ENCODE measurements at places on chromosomes 13 and 19.

GRCh38 chr13:30984620-30985019 is 52.2 kb downstream of the TEX26 start:
- DNase-seq = no peak

DNA sequence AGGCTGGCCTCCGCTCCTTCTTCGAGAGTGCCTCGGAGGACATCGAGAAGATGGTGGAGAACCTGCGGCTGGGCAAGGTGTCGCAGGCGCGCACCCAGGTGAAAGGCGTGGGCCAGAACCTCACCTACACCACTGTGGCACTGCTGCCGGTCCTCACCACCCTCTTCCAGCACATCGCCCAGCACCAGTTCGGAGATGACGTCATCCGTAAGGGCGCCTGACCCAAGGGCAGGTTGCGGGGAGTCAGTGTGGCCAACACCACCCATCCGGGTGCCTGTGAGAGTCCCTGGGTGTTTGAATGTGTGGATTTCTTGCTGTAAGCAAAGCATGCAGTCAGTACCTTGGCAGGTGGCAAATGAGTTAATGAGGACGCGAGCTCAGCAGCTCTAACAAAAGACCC is 78.8 kb downstream of the RYR1 start:
- no peak for DNase-seq

DNA sequence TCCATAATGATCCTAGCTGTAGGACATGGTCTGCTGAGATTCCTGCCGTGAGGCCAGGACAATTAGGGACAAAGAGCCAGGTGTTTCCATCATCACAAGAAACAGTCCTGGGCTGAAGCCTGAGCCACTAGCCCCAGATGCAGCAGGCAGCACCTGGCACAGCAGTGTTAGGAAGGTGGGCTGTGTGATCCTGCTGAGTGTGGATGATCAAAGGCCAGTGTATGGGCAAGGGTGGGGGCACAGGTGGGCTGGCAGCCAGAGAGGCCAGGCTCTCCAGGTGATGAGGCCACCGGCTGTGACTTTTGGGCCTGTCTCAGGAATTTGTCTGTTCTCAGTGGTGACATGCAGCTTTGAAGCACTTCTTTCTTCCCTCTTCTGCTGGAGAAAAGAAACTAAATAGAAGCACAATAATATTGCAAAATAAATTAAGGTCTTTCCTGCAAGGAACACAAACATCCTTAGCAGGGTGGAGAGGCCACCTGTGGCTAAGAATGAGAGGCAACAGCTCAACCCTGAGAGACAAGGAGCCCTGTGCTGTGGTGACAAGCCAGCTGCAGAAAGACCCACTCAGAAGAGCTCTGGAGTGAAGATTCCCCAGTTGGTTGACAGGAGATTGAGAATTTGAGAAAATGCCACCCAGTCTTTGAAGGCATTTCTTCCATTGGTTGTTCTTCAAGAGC is 127.6 kb downstream of the KATNAL1 start:
- DNase-seq = no peak

DNA sequence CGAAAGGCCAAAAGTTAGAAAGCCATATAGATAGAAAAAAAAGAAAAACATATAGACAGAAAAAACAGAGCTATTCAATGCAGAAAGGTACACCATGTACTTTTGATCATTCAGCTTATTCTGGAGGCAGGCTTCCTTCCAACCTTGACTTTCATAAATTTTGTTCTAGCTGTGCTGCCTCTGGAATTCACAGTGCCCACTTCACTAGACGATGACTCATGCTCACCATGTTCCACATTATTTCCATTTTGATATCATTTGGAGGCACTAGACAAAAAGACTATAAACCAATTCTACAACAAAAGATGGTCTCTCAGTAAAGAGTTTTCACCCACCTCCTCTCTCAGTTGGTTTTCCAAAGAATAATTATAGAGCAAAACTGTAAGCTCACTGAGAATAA is 229.0 kb upstream of the IPO5 start:
- DNase-seq = no peak

GRCh38 chr19:10104665-10105508 is 1.3 kb upstream of the PPAN start:
- no peak for DNase-seq

DNA sequence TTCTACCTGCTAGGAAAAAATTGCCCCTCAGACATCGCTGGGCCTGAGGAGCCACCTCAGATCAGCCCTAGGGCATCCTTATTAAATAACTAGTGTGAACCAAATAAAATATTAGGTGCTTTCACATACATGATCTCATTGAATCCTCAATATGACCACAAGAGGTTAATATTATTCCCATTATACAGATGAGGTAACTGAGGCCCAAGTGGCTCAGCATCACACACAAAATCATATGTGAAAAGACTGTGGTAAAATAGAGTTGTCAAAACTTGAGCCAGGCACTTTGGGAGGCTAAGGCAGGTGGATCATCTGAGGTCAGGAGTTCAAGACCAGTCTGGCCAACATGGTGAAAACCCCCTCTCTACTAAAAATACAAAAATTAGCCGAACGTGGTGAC is 2.9 kb upstream of the DMKN start:
- no peak for DNase-seq

GRCh38 chr19:29417048-29417447 is 108.7 kb upstream of the VSTM2B start:
- no peak for DNase-seq

DNA sequence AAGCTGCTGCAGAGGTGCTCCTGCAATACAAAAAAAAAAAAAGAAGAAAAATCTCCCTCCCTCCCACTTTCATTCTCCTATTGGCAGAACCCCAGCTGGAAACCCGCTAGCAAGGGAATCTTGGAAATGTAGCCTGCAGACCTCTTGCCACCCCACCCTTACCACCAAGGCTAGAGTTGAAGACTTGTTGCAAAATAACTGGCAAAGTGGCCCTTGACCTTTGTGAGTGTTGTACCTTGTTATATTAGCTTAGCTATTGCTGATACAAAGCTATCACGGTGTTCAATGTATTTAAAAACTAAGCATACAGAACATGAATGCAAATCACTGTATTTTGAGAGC is 57.5 kb upstream of the KCTD4 start:
- DNase-seq = peak; percentile 36

- DNase-seq = no peak
These were observed 774.1 kb downstream of the LIG4 start for GRCh38 chr13:107441279-107441678.

GRCh38 chr13:24161980-24162525 is 1.5 kb downstream of the SPATA13 start:
- DNase-seq = no peak

DNA sequence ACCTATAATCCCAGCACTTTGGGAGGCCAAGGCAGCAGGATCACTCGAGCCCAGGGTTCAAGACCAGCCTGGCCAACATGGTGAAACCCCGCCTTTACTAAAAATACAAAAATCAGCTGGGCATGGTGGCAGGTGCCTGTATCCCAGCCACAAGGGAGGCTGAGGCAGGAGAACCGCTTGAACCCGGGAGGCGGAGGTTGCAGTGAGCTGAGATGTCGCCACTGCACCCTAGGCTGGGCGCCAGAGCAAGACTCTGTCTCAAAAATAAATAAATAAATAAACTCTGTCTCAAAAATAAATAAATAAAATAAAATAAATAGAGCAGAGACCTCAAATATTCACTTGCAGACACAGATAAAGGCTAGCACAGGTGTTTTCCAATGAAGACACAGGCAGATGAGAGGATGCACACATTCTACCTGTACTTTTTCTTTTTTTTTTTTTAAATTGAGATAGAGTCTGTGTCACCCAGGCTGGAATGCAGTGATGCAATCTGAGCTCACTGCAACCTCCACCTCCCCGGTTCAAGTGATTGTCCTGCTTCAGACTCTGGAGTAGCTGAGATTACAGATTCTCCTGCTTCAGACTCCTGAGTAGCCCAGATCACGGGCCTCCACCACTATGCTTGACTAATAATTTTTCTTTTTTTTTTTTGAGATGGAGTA is 2.7 kb upstream of the RPS16 start:
- DNase-seq = no peak

DNA sequence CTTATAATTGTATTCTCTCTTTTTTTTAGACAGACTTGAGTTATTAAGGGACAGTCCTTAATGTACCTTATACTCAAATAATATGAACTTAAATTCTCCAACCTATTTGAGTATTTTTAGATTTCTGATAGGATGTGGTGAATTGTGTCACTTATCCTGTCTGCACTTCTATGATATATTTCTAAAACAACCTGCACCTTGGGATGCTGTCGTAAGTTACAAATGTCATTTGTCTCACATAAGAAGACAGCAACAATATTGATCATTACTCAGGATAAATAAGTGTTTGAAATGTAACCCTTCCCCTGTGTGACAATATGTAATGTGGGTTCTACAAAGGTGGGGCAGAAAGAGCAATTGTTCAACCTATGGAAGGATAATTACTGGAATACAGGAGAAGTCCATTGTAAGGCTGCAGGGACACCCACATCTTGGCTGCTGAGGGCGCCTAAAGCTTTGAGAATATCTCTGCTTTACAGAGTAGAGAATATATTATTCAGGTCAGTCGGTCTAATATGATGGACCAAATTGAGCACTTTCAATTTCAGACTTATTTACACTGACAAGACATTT is 236.9 kb upstream of the PRR20A start:
- DNase-seq = no peak

- no peak for DNase-seq
These were observed at the start of gene CYP2S1 for GRCh38 chr19:41192574-41193429. TSS of gene CYP2S1 (plus strand) at chr19:41193219. CDS start at chr19:41193265, 46 bp downstream.

GRCh38 chr13:80558074-80558473 is 217.1 kb upstream of the SPRY2 start:
- DNase-seq = no peak

DNA sequence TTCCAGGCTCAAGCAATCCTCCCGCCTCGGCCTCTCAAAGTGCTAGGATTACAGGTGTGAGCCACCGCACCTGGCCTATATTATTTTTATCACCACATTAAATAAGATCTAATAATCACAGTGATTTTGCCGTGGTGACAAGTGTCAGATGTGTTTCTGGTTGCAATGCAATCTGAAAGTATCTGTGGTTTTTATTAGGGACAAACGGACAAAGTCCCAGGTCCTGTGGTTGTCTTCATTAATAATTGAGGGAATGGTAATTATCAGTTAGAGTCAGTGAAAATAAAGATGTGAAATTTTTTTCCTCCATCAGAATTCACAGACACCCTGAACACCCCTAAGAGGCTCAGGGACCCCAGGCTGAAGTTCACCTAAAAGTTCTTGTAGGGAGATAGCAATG is 1.3 kb upstream of the TICAM1 start:
- DNase-seq = no peak

- no peak for DNase-seq
These were observed 6.4 kb upstream of the ZNF333 start for GRCh38 chr19:14683439-14683838.

GRCh38 chr19:11324748-11325389 is 14.6 kb downstream of the RAB3D start:
- DNase-seq = no peak

GRCh38 chr19:45250832-45251451 is at the start of gene MARK4:
TSS of gene MARK4 (plus strand) at chr19:45251271. CDS start at chr19:45251589, 318 bp downstream.
- no peak for DNase-seq

- DNase-seq = no peak
These were observed 25.8 kb upstream of the LDLR start for GRCh38 chr19:11063434-11063833.

DNA sequence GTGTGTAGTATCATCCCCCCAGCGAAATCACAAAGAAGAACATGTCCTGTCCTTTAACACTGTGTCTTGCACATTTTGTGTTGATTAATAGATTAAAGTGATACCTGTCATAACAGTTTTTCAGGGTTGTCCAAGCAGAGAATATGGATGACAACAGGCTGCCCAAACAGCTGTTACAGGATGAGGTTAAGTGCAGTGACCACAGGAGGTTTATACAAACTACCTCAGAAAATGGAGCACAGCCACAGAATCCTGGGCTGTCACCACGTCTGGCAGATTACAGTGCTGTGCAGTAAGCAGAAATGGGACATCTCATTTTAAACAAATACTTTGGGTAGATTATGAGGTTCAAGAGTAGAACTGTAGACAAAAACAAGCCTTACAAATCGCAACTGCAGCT is 575.6 kb downstream of the DCT start:
- DNase-seq = no peak

GRCh38 chr19:40754611-40755247 is 3.7 kb downstream of the SNRPA start:
- DNase-seq = no peak

DNA sequence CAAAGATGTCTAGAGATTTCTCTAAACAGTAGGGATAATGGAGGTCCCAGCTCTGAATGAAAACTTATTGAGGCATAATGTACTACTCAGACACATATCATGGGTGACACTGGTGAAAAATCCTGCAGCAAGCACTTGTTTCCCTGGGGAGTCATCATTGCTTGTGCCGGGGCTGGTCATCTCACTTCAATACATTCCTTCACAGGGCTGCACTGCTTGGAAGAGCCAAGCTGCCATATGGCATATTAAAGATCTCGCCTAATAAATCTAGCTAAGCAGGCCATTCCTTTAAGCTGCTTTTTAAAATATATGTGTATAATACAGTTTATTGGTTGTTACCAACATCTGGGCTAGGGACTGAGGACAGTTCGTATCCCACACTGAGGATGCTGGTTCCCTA is 332.2 kb upstream of the GPC6 start:
- DNase-seq = no peak

DNA sequence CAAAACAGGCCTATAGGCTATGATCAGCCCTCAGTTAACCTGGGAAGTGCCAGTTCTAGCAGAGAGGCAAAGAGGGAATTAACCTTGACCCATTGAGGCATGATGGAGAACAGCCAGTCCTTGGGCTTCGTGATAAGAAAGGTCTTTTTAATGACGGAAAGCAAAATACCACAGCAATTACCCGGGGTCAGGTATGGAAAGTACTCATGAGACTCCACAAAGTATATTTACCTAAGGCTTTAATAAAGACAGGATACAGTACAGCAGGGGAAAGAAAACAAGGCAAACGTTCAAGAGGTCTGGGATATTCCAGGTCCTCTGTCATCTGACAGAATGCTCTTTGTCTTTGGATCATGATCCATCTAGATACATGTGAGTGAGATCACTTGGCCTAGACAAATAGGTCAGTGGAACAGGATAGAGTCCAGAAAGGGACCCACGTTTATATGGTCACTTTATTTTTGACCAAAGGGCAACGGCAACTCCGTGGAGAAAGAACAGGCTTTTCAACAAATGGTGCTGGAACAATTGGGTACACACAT is 52.2 kb downstream of the WDFY2 start:
- DNase-seq = no peak

GRCh38 chr13:39185326-39185725 is 147.1 kb downstream of the NHLRC3 start:
- no peak for DNase-seq

DNA sequence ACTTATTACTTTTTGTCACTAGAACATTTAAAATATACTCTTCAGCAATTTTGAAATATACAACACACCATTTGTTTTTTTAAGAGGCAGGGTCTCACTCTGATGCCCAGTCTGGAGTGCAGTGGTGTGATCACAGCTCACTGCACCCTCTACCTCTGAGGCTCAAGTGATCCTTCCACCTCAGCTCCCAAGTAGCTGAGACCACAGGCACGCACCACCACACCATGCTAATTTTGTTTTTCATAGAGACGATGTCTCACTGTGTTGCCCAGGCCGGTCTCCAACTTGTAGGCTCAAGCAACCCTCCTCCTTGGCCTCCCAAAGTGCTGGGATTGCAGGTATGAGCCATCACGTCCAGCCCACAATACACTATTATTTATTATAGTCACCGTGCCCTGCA is 2.6 kb downstream of the IGFL2 start:
- DNase-seq = no peak

- DNase-seq = no peak
These were observed 27.6 kb upstream of the NEK3 start for GRCh38 chr13:52187029-52187423.

GRCh38 chr19:35357867-35358573 is at the start of gene FFAR3:
TSS of gene FFAR3 (plus strand) at chr19:35358460. CDS start at chr19:35358891, 431 bp downstream.
- peak; percentile 18 for DNase-seq
